ENCODE measurements at places on chromosomes 16 and 17.

DNA sequence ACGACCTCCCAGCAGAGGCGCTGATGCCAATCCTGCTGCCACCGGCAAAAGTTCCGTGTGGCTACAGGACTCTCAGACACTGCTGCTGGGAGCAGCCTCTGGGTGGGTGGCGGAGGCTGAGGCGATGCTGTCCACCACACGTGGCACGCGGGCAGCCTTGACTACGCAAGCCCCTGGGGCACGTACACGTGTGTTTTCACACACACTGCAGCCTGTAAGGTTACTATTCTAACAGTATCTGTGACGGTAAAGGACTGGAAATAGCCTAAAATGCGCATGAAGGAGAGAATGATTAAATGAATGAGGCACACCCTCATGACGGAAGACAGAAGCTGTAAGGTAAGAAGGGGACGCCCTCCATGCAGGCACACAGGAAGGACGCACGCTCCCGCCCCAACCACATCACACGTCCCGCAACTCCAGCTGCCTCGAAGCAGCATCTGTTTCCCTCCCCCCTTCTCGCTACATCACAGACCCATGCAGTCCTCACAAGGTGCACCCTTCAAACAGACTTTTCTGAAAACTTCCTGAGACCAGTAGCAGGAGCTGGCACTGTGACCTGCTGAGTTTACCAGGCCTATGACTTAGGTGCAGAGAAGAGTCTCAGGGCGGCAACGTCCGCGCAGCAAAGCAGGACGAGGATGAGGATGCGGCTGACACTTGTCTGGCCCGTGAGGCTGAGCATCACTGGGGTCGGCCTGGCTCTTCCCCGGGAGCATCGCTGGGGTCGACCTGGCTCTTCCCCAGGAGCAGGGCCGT, 28.7 kb upstream of the FASN start:
- no peak for DNase-seq

- no peak for DNase-seq
Measured at GRCh38 chr16:1454561-1454960, 10.2 kb upstream of the CCDC154 start.

GRCh38 chr16:58628845-58629732, 537 bp downstream of the CNOT1 start:
- DNase-seq, result peak; percentile 77

GRCh38 chr16:71635632-71636031, 9.6 kb downstream of the MARVELD3 start:
- peak; percentile 38 for DNase-seq

DNA sequence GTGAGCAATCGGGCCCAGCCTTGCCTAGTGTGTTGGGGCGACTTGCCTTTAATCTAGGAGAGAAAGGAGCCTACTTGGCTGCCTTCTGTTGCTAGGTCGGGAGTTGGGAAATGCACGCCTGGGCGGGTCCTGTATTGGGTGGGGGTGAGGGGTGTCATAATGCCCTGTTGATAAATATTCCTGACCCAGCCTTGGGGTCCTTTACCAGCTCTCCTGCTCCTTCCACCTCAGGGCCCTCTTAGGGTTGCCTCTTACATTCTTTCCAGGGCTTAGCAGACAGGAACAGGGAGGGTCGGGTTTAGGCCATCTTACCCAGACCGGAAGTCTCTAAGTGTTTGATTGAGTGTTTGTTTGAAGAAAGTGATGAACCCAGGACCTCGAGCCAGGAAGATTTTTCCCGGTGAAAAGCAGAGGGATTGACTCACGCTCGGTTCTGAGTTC, 112.9 kb downstream of the SEC14L1 start:
- no peak for DNase-seq

- no peak for DNase-seq
Measured at GRCh38 chr16:15457958-15458357, 23.6 kb downstream of the BMERB1 start.

Data from NB4 (cell line).